ENCODE measurements at places on chromosomes 7 and 10.

GRCh38 chr7:66269978-66270377, 64.8 kb downstream of the TPST1 start:
- no peak for DNase-seq

- DNase-seq = no peak
Measured at GRCh38 chr10:126262233-126262838, 125.9 kb downstream of the ADAM12 start.

DNA sequence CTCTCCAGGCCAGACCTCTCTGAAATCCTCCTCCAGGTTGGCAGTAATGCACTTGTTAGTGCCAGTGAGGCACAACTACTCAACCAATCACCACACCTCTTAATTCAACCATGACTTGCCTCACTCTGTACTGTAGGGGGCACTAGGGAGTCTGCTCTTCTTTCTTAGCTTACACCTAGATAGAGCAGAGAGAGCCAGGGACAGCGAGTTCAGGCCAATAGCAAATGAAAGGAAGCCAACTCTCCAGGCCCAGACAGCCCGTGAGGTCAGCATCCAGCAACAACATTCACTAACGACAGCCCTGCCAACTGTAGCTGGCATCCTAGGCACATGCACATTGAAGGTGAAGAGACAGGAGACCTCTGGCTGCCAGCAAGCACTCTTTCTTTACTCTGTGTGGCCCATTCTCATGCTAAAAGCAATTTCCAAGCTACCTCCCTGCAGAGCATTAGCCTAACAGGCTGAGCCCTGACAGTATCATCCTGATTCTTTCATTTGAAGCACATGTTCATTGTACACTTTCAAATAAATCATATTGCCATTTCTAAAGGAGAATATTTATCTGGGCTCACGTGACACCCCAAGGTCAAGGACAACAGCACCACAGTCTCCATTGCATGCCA, 136.3 kb downstream of the DPY19L1 start:
- DNase-seq = no peak

GRCh38 chr7:140016540-140016939, 46.2 kb downstream of the PARP12 start:
- no peak for DNase-seq

DNA sequence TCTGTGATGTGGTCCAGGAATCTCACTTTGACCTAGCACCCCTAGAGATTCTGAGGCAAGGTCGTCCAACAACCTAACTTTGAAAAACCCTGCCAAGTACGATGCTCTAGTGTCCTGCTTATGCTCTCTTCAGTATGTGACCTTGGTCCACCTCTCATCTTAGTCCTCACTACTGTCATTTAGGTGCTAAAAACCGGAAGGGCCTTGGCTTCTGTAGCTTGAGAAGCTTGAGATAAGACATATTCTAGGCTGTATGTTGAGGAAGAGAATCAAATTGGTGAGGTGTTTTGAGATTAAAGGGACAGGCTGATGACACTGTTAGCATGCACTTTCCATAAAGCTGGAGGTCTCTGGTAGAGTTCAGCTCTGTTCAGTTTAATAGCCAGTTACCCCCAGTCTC, 57.0 kb upstream of the MTPN start:
- DNase-seq = no peak

DNA sequence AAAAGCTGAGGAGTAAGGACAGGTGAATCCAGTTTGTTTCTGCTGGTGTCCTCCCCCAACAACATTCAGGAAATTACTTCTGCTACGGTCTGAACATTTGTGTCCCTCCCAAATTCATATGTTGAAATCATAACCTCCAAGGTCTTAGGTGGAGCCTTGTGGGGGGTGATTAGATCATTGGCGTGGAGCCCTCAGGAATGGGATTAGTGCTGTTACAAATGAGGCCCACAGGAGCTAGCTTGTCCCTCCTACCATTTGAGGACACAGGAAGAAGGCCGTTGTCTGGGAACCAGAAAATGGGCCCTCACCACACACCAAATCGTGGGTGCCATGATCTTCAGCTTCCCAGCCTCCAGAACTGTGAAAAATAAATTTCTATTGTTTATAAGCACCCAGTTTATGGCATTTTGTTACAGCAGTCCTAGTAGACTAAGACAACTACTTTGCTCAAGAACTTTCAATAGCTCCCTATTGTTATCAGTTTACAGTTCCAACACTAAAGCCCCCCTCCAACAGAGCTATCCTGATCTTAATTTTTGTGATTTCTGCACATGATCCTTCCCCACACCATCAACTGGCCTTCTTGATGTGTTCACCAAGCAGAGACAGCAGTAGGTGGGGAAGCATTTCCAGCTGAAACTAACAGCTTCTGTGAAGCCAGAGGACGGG, 2.1 kb upstream of the LRMDA start:
- DNase-seq = no peak

GRCh38 chr7:92460109-92460508, 12.8 kb downstream of the GATAD1 start:
- no peak for DNase-seq

DNA sequence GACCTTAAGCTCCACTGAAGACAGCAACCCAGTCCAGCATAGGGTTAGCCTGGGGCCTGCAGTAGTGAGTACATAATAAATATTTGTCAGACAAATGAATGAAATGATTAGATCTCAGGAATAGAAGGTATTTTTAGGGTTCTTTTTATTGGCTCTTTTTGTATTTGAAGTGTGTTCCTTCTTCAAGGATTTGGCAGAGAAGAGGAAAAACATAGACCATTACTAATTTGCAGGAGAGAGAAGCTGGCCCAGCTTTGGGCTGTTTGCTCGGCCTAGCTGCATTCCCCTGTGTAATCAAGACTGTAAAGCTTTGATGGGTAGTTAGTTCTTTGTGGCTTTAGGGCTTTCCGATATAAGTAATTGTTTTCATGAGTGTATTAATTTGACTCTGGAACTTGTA, 64.2 kb downstream of the CNNM2 start:
- no peak for DNase-seq

GRCh38 chr10:69965919-69966662, 86.6 kb upstream of the MACROH2A2 start:
- no peak for DNase-seq

GRCh38 chr10:60739558-60739957, 38.7 kb upstream of the CDK1 start:
- DNase-seq = no peak

GRCh38 chr10:18658271-18659124, 733 bp upstream of the ARL5B start:
- peak; percentile 22 for DNase-seq
